ENCODE measurements at places on chromosomes 16 and 17. TPM values are rescaled to one million over a fixed set of nuclear protein-coding genes. Genes with fewer than 3 reads are reported as not detected.

The SEC14L5 gene
- under 0.01 TPM for total RNA-seq

The CLEC18A gene
- 15.8 TPM for total RNA-seq

The ZNF688 gene
- total RNA-seq, result 11.8 TPM

The ZNF200 gene
- total RNA-seq, result 4.9 TPM

The ABCA9 gene
- 0.38 TPM for total RNA-seq

The CSF3 gene
- not detected for total RNA-seq

The CSHL1 gene
- not detected for total RNA-seq

The TLCD2 gene
- 1.3 TPM for total RNA-seq

The TEDC2 gene
- total RNA-seq, result 39.9 TPM

The CHST6 gene
- 0.89 TPM for total RNA-seq

The CCDC57 gene
- total RNA-seq, result 19.5 TPM

The NOG gene
- total RNA-seq, result 37.2 TPM

The MYO1C gene
- 139 TPM for total RNA-seq

The MSLN gene
- total RNA-seq, result 15.0 TPM

The SMIM36 gene
- total RNA-seq, result not detected

The TBC1D28 gene
- total RNA-seq, result not detected

The CCL4L2 gene
- total RNA-seq, result not detected

The ASGR1 gene
- 0.63 TPM for total RNA-seq

The CMTM2 gene
- 0.13 TPM for total RNA-seq

The OR1A1 gene
- total RNA-seq, result not detected

The STX1B gene
- 0.63 TPM for total RNA-seq

The EVPLL gene
- total RNA-seq, result not detected

The HSD17B1 gene
- total RNA-seq, result 4.4 TPM

The CRLF3 gene
- 5.1 TPM for total RNA-seq

The SLC35G6 gene
- total RNA-seq, result not detected

The BAIAP3 gene
- 1.5 TPM for total RNA-seq

The TMC5 gene
- not detected for total RNA-seq

The DOC2B gene
- 67.9 TPM for total RNA-seq

The ATP2A3 gene
- 1.3 TPM for total RNA-seq

The PPM1D gene
- total RNA-seq, result 5.1 TPM

The TBC1D3C gene
- 2.7 TPM for total RNA-seq

The KRTAP9-2 gene
- total RNA-seq, result not detected

The RNF40 gene
- total RNA-seq, result 63.7 TPM

The PLA2G10 gene
- not detected for total RNA-seq

The TRAF7 gene
- total RNA-seq, result 96.6 TPM

The ITGAD gene
- not detected for total RNA-seq

The FCSK gene
- total RNA-seq, result 9.0 TPM

The ABCC6 gene
- total RNA-seq, result 0.65 TPM

The C16orf46 gene
- total RNA-seq, result 0.49 TPM

The KCNH4 gene
- not detected for total RNA-seq

The CDH3 gene
- 24.0 TPM for total RNA-seq

The APOBR gene
- not detected for total RNA-seq

The MT4 gene
- total RNA-seq, result not detected

The KRTAP4-4 gene
- not detected for total RNA-seq

The CHAD gene
- not detected for total RNA-seq

The DNAAF8 gene
- 0.81 TPM for total RNA-seq

The GNAO1 gene
- under 0.01 TPM for total RNA-seq

The GNPTG gene
- 36.2 TPM for total RNA-seq

The TBC1D26 gene
- total RNA-seq, result under 0.01 TPM

The HSD11B2 gene
- total RNA-seq, result 0.98 TPM

The TBC1D3 gene
- not detected for total RNA-seq

The TEX14 gene
- not detected for total RNA-seq

The CD300H gene
- not detected for total RNA-seq

The KDM6B gene
- 12.0 TPM for total RNA-seq

The DNAH9 gene
- not detected for total RNA-seq

The ODAD4 gene
- 1.0 TPM for total RNA-seq
